ENCODE measurements at places on chromosomes 4 and X.

GRCh38 chr4:77349364-77349763 lies 192.4 kb downstream of the CCNG2 start:
- no peak for DNase-seq

- peak; percentile 18 for DNase-seq
These were observed 143.9 kb downstream of the KLHL13 start for GRCh38 chrX:117972711-117973109.

DNA sequence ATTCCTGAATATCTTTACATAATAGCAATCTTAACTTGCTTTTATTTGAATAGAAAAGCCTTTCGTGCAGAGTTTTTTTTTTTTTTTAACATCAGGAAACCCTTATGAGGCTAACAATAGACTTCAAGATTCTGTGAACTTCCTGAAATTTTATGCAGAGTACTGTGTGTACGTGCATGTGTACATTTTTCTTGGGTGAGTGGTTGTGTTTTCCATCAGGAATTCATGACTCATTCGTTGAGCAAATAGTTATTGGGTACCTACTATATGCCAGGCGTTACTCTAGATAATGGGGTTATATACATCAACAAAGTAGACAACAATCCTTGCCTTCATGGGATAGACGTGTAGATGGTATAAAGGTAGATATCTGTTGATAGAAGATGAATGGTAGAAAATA lies 59.1 kb downstream of the MRPL1 start:
- peak; percentile 89 for DNase-seq

DNA sequence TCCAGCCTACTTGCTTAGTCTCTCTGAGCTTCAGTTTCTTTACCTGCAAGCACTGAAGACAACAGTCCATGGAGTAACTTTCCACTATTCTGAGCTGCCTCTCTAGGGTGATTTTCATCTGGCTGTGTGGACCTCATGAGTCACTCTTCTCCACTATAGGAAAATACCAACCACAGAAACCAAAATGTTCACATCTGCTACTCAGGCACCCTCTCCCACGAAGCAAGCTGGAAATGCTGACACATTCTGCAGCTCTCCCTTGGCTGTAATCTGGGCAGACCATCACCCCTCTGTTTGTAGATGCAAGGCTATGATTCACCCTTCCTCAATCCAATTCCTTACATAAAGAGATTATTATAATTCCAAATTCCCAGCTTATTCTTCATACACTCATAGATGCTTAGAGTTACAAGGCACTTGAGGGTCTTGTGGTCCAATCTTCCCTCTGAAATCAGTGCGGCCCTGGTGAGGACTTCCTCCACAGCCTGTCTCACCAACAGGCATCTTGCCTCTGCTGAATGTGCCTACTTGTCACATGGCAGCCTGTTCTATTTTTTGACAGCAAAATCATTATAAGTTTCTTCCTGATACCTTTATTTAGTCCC lies 97.0 kb upstream of the LNX1 start:
- DNase-seq = peak; percentile 99

DNA sequence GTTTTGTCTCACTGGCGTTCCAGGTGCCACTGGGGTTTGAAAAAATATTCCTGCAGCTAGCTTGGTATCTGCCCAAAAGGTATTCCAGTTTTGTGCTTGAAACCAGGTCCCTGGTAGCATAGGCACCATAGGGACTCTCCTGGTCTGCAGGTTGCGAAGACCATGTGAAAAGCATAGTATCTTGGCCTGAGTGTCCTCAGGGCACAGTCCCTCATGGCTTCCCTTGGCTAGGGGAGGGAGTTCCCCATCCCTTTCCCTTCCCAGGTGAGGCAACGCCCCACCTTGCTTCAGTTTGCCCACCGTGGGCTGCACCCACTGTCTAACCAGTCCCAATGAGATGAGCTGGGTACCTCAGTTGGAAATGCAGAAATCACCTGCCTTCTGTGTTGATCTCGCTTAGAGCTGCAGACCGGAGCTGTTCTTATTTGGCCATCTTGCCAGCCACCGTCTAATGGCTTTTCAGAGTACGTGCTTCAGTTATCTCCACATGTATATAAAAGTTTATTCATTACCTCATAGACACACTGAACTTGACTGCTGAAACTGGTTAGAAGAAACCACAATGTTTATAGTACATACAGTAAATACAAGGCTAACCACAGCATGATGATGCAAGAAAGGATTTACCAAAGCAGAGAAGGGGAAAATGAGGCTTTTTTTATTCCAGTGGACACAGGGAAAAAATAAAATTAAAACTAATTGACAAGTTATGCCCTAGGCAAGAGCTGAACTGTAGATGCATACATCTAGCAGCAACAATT lies 10.6 kb downstream of the PBDC1 start:
- DNase-seq = peak; percentile 73

DNA sequence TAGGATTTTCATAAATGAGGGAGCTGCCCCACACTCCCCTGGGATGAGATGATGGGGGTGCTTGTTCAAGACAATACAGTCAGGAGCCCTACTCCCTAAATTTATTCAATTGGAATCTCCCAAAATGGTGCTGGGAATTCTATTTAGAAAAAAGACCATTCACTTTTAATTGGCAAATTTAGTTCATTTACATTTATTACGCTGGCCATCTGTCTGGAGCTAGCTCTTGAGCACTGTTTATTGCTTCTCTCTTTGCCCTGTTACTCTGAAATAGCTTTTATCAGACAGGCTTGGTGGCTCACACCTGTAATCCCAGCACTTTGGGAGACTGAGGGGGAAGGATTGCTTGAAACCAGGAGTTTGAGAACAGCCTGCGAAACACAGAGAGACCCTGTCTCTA lies 2.0 kb upstream of the ARSD start:
- DNase-seq = no peak

DNA sequence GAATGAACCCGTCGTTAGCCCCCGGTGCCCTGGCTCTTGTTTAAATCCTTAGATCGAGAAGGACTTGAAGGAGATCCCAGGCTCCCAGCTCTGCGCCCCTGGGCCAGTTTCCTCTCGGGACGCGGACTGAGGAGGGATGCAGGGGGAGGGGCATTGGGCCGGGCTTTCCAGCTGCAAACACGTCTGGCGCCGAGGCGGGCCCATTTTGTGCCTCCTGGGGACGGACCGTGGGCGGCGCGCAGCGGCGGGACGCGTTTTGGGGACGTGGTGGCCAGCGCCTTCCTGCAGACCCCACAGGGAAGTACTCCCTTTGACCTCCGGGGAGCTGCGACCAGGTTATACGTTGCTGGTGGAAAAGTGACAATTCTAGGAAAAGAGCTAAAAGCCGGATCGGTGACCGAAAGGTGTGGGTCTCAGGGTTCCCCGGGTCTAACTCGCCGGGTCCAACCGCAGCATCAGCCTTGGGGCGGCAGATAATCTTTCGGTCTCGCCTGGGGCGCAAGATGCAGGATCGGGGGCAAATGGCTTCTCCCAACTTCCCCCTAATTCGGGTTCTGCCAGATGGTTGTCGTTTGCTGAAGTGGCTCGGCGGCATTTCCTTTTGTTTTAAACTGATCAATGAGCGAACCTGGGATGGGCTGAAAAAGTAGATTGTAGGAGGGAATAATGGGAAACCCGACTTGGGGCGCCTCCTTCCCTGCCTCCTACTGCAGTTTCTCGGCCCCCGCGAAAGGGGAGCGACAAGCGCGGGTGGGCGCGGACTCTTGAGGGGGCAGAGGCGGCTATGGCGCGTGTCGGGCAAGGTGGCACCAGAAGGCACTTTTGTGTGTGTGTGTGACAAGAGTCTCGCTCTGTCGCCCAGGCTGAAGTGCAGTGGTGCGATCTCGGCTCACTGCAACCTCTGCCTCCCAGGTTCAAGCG lies 2.9 kb downstream of the PDGFRA start:
- DNase-seq = peak; percentile 67

- no peak for DNase-seq
These were observed 153.7 kb downstream of the CLCN4 start for GRCh38 chrX:10310511-10310910.

DNA sequence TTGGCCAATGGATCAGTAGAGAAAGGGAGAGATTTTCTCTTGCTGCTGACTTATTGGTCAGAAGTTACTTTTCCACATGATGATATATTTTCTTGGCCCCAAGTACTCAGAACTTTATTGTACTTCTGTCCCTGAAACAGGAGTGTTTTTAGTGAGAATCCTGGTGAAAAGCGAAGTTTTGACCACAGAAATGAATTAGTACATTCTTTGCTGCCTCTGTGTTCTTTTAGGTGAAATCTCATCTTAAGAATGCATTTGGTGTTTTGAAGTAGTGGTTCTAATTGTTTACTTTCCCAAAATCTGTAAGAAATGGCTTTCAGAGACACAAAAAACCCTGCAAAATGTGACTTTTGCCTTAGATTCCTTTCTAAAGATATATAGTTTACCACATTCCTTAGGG lies 240.4 kb downstream of the FRMPD4 start:
- no peak for DNase-seq

DNA sequence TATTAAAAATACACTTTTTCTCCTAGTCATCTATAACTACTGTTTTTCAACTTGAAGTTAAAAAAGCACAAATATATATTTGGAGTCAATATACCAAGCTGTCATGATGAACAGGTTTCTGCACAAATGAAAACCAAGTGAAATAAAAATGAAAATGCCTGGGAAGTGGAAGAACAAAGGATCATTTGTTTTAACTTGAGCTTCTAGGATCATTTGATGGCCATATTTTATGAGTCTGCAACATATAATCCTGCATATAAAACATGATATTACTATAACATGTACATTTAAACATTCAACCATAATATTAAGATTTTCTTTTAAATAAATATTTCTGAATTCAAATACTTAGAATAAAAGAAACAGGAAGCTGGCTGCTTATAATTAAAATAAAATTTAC lies 8.5 kb upstream of the ARHGEF38 start:
- DNase-seq = no peak

DNA sequence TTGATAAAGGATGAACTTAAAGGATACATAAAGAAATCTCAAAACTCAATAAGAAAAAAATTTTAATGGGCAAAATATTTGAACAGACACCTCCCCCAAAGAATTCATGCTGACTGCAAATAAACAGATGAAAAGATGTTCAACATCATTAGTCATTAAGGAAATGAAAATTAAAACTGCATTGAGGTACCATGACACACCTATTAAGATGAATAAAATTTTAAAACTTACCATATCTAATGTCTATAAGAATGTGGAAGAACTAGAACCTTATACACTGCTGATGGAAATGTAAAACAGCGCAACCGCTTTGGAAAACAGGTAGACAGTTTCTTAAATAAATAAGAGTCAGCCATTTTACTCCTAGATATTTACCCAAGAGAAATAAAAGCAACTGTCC lies 266.8 kb upstream of the TET2 start:
- DNase-seq = no peak

- DNase-seq = no peak
These were observed 9.5 kb downstream of the ADH4 start for GRCh38 chr4:99134586-99134985.

DNA sequence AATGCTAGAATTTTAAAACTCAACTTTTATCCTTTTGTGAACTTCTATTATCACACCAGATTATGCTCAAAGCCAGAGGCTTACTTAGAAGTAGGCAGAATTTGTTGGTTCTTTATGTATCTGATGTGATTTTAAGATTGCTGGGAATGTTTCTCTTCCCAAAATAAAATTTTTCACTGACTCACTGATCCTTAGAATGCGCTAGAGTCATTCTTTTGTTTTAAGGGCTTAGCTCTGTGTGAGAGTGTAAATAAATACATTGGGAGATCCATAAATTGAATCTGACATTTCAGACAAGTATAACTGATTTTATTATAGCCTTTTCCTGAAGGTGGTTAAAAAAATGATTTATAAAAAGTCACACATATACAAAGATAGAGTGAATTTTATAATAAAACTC lies 101.3 kb downstream of the LARP1B start:
- DNase-seq = peak; percentile 22

- peak; percentile 96 for DNase-seq
These were observed 71.7 kb downstream of the DDX60L start for GRCh38 chr4:168408620-168409019.

GRCh38 chrX:78957768-78958130 lies 12.6 kb downstream of the P2RY10 start:
- no peak for DNase-seq

DNA sequence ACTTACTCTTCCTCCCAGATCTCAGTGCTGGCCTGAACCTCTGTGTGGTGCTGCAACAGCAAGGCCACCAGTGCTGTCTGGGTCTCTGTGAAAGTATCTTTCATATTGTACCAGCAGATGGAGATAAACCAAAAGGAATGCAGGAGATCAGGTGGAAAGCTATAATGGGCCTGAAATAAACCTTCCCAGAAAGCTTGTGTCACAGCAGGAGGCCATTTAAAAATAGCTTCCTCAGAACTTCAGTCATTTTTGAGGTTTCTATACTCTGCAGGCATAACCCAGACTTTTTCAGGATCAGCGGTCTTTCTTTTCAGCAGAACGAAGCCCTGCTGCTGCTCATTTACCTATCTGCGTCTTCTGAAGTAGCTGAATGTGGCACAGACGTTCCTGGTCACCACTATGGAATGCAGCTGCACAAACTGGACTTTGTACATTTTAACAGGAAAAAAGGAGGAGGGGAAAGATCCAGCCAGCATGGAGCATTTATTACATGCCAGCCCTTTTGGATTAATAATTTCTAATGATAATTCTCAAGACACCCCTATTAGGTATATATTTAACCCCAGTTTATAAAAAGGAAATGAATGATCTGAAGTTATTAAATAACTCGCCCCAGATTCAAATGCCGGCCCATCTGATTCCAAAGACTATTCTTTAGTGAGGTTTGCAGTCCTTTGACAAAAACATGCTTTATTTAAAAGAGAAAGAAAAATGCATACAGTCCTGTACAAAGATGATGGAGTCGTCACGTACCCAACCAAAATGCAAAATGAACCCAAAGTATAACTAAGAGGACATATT lies 119.7 kb downstream of the NFKB1 start:
- DNase-seq = peak; percentile 95

GRCh38 chr4:44493924-44494323 lies 45.3 kb upstream of the KCTD8 start:
- peak; percentile 12 for DNase-seq

GRCh38 chrX:43604753-43605152 lies 51.3 kb upstream of the MAOA start:
- DNase-seq = no peak

DNA sequence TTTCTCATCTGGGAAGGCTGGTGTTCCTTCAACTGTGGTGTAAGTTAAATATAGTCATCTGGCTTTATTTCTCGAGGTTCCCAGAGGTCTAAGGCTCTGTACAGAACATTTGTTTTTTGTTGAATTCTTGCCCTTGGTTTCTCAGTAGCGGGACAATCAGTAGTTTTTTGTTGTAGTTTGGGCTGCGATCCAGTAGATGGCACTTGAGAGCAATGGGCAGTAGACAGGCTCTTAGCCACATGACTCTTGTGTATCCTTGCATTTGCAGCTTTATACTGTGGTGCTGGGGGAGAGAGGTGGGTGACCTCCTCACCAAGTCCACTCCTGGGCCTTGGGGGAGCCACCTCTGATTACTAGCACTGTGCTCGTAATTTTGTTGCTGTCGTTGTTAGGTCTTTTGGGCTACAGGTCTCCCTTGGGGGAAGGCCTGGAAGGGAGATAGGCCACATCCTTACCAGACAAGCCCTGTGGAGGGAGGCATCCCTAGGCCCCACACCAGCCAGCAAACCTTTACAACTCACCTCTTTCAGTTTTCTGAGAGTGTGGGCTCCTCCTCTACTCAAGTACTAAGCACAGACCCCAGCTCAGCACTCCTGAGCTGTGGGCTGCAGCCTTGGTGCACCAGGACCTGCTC lies 8.1 kb downstream of the ETDB start:
- DNase-seq = peak; percentile 22
